ENCODE measurements at places on chromosomes 7 and 10.

- no peak for DNase-seq
These were observed 24.1 kb upstream of the CDCA7L start for GRCh38 chr7:21969822-21970221.

GRCh38 chr10:28355376-28355775, 52.5 kb upstream of the MPP7 start:
- no peak for DNase-seq

- no peak for DNase-seq
These were observed 462.4 kb downstream of the ADRA2A start for GRCh38 chr10:111539246-111539645.

GRCh38 chr7:1099637-1100036, 11.7 kb downstream of the GPER1 start:
- DNase-seq, result no peak

DNA sequence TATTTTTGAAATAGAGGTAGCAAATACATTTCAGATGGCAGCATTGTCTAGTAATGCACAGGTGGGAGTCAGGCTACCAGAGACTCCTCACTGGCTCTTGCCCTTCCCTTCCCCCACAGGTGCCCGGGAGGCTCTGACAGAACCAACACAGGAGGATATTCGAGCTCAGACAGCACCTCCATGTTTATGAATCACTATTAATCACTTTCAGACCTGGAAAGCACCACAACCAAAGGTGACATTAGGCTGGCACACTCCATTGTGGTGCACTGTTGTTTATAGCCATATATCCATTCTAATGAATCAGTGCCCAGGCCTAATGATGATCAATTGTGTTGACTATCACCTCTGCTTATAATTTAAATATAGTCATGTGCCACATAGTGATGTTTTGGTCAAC, 107.8 kb upstream of the NAMPT start:
- DNase-seq, result no peak

GRCh38 chr10:59126261-59126660, 50.2 kb upstream of the PHYHIPL start:
- DNase-seq, result no peak

DNA sequence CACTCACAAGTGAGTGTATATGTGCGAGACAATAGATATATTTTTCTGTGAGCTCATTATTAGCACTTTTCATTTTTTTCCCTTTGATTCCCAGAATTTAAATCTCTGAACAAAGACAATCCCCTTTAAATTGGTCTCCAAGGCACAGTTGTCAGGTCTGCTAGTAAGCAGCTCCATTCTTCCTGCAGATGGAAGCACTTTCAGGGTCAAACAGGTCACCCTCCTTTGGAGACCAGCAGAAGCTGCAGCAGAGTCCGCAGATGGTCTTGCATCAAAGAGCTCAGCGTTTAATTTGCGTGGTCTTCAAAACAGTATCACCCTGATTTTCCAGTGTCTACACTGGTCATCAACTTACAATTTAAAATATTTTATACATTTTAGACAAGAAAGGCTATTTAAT, 543.8 kb downstream of the ARL4A start:
- no peak for DNase-seq
